ENCODE measurements at places on chromosomes 5 and 9.

GRCh38 chr5:5487585-5488360, 65.3 kb downstream of the ICE1 start:
- DNase-seq: no peak

GRCh38 chr9:129122133-129122532, 10.9 kb downstream of the PTPA start:
- DNase-seq: no peak

GRCh38 chr5:135559354-135559753, 19.4 kb downstream of the CXCL14 start:
- DNase-seq: no peak

- DNase-seq: no peak
Measured at GRCh38 chr9:85484235-85484634, 257.5 kb downstream of the AGTPBP1 start.

GRCh38 chr5:80481019-80481893, 6.6 kb upstream of the FAM151B start:
- DNase-seq: no peak

DNA sequence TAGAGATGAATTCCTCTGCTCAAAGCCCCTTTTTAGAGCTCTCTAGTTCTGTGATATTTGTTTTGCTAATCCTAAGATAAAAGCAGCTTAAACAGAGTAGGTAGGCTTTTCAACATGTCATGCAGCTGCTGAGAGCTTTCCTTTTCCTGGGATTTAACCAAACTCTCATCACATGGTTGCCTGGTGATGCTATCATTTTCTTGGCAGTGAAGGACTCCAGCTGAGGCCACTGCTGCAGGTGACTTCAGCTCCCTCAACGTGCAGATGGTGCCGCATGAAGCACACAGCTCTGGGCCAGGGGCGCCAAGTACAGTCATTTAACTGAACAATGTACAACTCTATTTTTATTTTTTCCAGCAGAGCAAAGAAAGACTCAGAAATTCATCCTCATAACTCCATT, 42.2 kb downstream of the SECISBP2 start:
- DNase-seq: no peak

- DNase-seq: no peak
Measured at GRCh38 chr5:170439223-170439943, 50.2 kb upstream of the KCNMB1 start.

DNA sequence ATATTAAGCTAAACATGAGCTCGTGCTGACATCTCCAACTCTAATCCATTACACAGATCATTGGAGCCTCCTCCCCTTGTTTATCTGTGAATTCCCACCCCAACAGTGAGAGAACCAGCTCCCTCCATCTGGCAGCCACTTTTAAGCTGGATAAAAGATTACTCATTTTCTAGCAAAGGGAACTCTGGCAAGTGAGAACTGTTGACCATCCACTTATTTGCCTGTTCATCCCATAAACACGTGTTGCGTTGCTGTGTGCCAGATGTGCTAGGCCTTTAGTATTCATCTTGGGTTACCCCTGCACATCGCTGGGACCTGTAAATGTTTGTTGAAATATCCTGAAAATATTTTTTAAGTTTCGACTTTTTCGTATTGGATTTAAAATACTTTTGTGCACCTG, 2.4 kb upstream of the TOR1A start:
- no peak for DNase-seq

DNA sequence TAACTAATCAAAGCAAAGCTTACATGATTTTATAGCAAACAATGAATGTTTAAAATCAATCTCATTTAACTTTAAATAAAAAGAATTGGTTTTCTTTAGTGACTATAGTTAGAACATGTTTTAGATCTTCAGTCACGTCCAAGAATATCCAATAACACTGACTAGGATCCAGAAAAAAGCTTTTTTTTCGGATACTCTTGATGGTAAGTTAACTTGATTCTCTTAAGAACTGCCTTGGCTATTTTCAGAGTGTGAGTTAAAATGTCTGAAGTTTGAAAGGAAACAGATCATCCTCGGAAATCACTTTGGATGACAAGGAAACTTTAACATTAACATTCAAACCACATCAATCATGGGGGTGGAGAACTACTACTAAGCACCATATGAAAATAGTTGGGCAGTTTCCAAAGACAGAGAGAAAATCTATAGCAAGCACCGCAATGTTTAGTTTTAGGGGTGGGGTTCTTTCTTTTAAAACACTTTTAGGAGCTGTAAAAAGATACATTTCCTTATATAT, 83.7 kb upstream of the SLC27A6 start:
- DNase-seq: no peak

DNA sequence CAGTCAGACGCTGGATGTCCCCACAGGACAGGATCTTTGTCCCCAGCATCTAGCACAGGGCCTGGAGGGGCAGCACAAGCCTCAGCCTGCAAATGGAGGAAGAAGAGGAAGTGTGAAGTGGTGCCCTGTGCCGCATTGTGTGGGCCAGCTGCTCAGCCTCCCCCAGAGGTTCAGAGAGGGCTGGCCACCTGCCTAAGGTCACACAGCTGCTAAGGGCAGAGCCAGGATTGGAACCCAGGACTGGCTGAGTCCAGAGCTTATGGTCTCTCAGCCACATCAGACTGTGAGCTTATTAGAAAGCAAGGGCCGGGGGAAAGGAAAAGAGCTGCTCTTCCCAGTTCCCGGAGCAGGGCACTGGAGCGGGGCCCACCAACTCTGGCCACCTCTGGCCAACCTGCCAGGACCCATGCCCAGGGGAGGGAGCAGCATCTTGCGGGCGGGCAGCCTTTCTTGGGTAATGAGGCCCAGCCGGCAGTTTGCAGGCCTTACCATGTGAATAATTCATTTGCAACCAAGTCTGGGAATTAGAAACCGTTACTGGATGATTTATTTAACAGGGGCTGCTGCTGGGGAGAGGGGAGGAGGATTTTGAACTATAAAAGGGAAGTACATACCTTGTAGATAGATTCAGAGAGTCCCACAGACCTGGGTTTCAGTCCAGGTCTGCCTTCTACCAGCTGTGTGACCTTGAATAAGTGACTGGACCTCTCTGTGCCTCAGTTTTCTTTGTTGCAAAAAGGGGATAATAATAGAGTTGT, 11.6 kb upstream of the CRB2 start:
- DNase-seq: no peak

GRCh38 chr9:969310-970150, 6.9 kb upstream of the DMRT3 start:
- DNase-seq: no peak

- no peak for DNase-seq
Measured at GRCh38 chr5:154394307-154394706, 51.5 kb upstream of the SAP30L start.

DNA sequence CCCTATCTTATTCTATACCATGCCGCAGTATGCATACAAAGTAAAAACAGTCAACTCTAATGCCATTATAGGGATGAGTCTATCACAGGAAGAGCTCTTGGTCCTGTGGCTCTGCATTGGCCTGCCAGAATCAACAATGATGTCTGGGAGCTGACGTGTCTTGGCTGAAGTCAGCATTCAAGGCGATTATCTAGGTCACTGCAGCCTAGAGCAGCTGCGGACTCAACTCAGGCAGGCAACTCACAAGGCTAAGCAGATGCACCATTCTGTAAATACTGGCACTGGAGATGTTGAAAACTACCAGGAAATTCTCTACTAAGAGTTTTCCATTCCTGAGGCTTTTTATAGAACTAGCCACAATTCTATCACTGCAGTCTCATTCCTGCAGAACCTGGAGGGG, 13.3 kb downstream of the SPATA9 start:
- DNase-seq: peak; percentile 38

- DNase-seq: no peak
Measured at GRCh38 chr5:129113867-129114266, 19.3 kb downstream of the ISOC1 start.

DNA sequence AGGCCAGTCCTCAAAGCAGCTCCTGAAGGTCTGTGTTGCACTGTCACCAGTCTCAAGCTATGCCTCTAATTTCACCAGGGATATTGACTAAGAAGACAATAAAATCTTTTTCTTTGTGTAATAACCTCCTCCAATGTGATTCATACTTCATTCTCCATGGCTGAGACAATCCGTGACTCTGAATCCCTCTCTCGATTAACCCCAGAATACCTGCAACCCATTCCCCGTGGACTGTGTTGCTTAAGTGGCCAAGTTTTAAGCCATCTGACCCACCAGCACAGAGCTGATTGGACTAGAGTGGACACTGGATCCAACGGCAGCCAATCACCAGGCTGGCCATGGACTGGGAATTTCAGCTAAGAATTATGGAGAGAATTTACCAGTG, 5.4 kb upstream of the CCIN start:
- no peak for DNase-seq

DNA sequence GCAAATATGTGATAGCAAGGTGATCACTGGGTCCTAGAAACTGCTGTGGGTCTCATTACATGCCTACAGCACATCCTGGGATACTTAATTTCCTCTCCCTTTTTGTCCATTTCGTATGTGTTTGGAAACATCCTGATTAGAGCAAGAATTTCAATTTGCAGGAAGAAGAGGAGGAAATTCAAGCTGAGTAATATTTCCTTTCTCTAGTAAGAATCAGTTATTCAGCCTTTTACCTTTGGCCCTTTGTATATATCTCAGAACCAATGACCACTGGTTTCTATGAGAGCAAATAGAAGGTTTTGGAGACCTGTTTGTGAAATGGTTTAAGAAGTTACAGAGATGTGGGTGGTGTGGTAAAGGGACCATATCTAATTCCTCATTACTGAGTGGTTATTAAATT, 171.6 kb downstream of the RMI1 start:
- no peak for DNase-seq

DNA sequence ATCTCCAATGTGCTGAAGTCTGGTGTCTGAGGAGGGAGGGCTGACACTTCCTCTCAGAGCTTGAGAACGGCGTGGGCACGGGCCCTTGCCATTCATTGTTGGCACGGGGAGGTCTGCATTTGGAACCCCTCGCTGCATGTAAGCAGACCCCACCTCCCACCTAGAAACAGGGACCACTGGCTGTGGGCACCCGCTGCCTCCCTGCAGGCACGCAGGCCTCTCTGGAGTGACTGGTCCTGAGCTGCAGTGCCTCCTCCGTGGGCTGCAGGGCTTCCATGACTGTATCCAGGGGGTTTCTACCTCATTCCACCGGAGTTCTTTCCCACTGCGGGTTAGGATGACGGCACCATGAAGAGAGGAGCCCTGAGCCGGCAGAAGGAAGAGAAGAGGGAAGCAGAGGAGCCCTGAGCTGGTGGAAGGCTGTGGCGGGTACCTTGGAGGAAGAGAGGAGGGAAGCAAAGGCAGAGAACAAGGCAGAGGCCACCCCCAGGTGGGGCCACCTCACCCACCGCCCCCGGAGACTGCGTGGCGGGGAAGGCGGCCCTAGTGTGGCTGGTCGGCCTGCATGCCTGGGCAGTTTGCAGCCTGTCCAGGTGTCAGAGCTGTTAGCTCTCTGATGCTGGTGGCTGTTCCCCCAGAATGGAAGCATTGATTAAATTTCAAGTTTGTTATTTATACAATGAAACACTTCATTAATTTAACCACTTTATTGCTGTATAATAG, 74.9 kb upstream of the CACNA1B start:
- no peak for DNase-seq

- no peak for DNase-seq
Measured at GRCh38 chr5:150219861-150220260, 30.0 kb downstream of the SLC6A7 start.

DNA sequence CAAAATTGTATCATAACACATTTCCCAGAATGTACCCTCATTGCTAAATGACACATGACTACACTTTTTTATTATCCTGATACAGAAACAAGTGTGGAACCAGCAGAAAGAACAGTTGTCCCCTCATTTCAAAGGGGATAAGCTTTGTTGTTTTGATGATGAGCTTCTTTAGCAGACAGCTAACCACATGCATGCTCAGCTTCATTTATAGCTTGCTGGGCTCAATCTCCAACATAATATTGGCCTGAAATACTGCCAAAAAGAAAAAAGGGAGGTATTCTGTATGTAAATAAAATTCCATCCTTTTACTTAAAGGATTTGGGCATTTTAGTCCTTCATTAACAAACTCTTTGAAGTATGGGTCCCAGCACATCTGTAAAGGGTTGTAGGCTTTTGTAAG, 120.4 kb downstream of the SPATA31D1 start:
- no peak for DNase-seq

DNA sequence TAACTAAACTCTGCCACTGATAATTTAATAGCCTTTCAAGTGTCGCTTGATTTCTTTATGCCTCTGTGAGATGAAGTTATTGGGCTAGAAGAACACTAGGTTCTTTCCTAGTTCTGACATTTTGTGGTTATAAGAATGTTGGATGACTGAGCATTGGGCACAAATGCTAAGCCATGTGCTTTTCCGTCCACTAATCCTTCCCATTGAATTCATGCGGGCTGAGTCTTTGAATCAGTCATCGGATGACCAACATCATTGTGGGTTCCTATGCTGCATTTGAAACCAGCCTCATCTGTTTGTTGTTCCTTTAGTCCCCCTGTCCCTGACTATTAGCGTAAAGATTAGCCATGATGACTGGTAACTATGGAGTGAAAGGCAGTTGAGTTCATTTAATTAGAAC, 58.5 kb downstream of the ALDH1A1 start:
- no peak for DNase-seq

GRCh38 chr5:96743065-96743768, 64.5 kb downstream of the ERAP1 start:
- DNase-seq: no peak

DNA sequence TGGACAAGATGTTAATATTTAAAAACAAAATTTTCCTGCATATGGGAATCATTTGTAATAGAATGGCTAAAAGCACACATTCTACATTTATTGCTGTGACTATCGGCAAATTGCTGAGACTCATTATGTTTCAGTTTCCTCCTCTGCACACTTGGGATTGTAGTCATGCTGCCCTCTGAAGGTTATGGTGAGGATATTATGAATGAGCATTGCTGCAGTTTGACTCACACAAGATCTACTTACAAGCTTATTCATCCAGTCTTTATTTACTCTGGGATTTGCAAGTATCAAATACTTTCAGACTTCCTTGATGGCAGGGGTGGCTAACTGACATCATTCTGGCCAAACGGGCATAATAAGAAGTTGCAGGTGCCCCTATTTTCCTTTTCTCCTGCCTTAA, 9.5 kb upstream of the NFIL3 start:
- DNase-seq: no peak

All from frontal cortex (tissue), 4 donors.